ENCODE measurements at places on chromosomes 13 and 19.

DNA sequence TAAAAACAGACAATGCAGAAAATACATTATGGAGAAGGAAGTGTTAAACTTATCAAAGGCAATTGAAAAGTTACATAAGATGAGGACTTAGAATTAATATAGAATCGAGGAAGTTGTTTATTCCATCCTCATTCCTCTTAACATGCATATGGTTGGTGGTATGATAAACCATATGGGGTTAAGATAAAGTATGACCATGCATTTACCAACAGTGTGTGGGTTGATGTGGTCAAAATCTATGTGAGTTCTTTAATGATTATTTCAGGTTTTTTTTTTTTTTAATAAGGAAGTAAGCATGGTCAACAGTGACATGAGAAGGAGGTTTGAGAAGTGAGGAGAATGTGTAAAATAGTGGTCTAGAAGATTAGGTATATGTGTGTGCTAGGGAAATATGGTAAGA is 94.5 kb downstream of the TDRD3 start:
- no peak for DNase-seq

- DNase-seq: no peak
These were observed 51.0 kb downstream of the WDFY2 start for GRCh38 chr13:51635137-51635878.

DNA sequence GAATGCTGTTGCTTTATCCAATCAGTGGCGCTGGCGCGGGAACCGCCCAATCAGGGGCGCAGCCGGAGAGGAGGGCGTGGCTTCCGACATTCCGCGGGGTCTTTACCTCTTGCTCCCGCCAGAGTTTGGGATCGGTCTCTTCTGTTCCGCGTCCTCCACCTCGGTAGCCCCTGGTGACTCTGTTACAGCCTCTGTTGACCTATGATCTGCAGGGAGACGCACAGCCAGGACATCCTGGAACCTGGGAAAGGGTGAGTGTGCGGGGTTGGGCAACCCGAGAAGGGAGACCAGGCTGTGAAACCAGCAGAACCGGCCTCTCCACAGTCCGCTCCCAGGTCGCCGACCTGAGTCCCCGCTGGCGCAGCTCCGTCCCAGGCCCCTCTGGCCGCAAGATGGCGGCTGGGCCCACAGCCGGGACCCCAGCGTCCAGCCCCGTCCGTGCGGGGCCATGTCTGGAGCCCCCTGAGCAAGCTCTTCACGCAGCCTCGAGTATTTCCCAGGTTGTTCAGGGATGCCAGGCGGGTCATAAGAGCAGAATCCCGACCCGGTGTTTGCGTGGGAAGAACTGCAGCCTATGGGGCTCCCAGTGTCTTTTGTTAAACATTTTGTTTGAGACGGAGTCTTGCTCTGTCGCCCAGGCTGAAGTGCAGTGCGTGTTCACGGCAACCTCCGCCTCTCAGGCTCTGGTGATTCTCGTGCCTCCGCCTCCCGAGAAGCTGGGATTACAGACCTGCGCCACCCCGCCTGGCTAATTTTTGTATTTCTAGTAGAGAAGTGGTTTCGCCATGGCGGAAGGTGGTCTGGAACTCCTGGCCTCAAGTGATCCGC is 4.4 kb upstream of the ZNF681 start:
- peak; percentile 36 for DNase-seq

DNA sequence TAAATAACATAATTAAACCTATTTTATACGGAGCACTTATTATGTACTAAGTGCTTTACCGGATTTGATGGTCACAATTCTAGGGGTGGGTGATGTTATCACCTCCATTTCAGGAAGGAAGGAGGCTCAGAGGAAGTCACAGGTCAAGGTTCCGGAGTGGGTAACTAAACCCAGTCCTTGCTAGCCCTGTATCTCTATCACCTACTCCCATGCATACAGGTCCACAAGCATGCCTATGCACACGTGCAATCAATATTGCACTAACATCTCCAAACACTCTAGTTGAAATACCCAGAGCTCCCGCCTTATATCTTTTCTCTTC is 17.8 kb upstream of the FOSB start:
- DNase-seq: no peak

- no peak for DNase-seq
These were observed 16.5 kb downstream of the PRR36 start for GRCh38 chr19:7857727-7858108.

GRCh38 chr13:97264663-97265062 is 42.5 kb downstream of the MBNL2 start:
- DNase-seq: no peak
